ENCODE measurements at places on chromosomes 12 and 14. TPM values are rescaled to one million over a fixed set of nuclear protein-coding genes. Genes with fewer than 3 reads are reported as not detected.

DNA sequence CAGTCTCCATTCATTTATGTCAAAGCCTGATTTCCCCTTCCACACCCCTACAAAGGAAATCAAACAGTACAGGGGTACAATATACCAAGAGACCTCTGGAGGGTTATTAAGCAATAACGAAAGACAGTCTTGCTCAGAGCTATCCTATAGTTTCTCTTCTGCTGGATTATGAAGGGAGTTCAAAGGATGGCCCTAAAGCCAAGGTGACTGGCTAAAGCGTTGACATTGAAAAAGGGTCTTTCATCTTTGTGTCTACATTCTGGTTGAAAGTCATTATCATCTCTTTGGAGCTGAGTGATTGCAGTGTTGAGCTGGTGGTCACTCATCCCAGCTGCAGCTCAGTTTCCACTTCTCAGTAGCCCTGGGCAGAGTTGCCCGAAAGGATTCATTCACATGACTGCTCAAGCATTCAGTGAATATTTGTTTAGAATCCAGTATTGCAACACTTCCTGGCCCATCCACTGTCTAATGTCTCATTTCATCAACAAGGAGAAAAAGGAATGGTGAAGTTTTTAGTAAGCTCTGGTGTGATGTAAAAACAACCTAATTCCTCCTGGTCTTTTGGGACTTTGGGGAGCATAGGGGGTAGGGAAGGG, 19.2 kb upstream of the TBX5 start:
- H3K27me3 ChIP-seq = no peaks in the 10 kb centered on the region
- no peaks in the 10 kb centered on the region for H3K4me1 ChIP-seq
- H3K27ac ChIP-seq = no peak overlapping the region
- no peak for DNase-seq

GRCh38 chr12:131176926-131177325, 223.2 kb downstream of the ADGRD1 start:
- no peaks in the 10 kb centered on the region for H3K27me3 ChIP-seq
- H3K4me1 ChIP-seq = no peaks in the 10 kb centered on the region
- no peak for DNase-seq
- no peaks in the 10 kb centered on the region for H3K36me3 ChIP-seq

GRCh38 chr14:76386944-76387782, 11.2 kb downstream of the ESRRB start:
- peak; percentile 64 for DNase-seq
- no peak overlapping the region for H3K27ac ChIP-seq
- H3K27me3 ChIP-seq = peaks cover 8% of the 10 kb centered on the region
- H3K36me3 ChIP-seq = no peaks in the 10 kb centered on the region
- no peak overlapping the region for H3K4me3 ChIP-seq

GRCh38 chr12:50514526-50515276, 9.9 kb downstream of the DIP2B start:
- no peaks in the 10 kb centered on the region for H3K27me3 ChIP-seq
- no peaks in the 10 kb centered on the region for H3K36me3 ChIP-seq
- no peak overlapping the region for H3K4me3 ChIP-seq
- peak overlapping the region; percentile 16 for H3K27ac ChIP-seq
- no peak for DNase-seq

- no peak for DNase-seq
- no peak overlapping the region for H3K27ac ChIP-seq
- H3K27me3 ChIP-seq = no peaks in the 10 kb centered on the region
- H3K4me3 ChIP-seq = no peak overlapping the region
Observed at GRCh38 chr12:91216871-91217270, 34.3 kb upstream of the DCN start.

Gene WNT1
- total RNA-seq = 2.0 TPM

DNA sequence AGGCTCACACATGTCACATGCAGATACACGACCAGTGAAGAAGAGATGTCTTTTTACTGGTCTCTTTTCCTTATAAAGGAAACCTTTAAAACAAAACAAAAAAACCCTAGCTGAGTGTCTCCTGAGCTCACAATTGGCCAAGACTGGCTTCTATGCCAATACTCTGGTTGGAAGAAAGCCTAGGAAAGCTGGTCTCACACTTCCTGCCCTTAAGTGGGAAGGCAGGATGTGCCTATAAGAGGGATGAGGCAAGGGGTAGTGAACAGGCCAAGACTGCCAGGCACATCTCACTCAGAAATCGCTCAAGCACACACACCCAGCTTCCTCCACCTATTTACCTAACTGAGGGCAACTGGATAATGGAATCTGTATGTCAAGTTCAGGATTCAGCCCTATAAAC, 50.0 kb downstream of the SOCS2 start:
- no peak overlapping the region for H3K27ac ChIP-seq
- no peaks in the 10 kb centered on the region for H3K4me1 ChIP-seq
- no peaks in the 10 kb centered on the region for H3K36me3 ChIP-seq
- DNase-seq = no peak
- no peak overlapping the region for H3K4me3 ChIP-seq

GRCh38 chr14:102817942-102818940, 41.0 kb downstream of the TRAF3 start:
- no peak overlapping the region for H3K4me3 ChIP-seq
- peaks cover 16% of the 10 kb centered on the region for H3K4me1 ChIP-seq
- no peak overlapping the region for H3K27ac ChIP-seq
- H3K27me3 ChIP-seq = no peaks in the 10 kb centered on the region

DNA sequence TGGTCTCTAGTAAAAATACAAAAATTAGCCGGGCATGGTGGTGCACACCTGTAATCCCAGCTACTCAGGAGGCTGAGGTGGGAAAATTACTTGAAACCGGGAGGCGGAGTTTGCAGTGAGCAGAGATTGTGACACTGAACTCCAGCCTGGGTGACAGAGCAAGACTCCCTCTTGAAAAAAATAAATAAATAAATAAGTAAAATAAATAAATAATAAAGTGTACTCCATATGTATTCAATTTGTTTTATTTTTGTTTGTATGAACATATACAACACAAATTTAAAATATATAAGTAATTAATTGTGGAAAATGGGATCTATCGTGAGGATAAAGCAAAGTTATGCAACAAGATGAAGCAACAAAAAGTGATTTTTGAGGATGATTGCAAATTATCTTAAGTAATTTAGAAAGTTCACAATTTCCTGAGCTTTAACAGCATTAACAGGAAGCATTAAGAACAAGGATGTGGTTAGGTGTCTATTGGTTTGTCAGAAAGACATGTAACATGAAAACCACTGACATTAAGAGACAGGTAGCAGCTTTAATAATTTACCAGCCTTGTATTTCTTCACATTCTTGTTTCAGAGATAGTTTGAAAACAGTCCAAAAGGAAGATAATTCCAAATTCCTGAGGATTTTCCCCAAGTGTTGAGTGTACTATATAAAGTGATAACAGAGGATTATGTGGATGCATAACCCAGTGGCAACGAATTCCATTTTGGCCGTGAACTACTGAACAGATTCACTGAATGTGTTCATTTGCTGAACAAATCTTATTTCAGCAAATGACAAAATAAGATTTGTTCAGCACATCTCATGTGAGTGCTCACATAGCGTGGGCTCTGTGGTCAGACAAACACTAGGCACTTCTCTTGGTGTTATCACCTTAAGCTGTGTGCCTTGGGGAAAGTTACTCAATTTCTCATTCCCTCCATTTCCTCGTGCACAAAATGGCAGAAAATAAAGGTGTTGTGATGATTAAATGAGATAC, 68.6 kb upstream of the RESF1 start:
- no peaks in the 10 kb centered on the region for H3K27me3 ChIP-seq
- DNase-seq = no peak
- H3K36me3 ChIP-seq = no peaks in the 10 kb centered on the region
- no peak overlapping the region for H3K4me3 ChIP-seq
- peak overlapping the region; percentile 83 for H3K27ac ChIP-seq

Gene MYO1H
- total RNA-seq = not detected

Gene CLEC4A
- total RNA-seq = 1.6 TPM
